Coronary artery (tissue), 2 donors: ENCODE measurements at places on chromosomes 16 and 17.

DNA sequence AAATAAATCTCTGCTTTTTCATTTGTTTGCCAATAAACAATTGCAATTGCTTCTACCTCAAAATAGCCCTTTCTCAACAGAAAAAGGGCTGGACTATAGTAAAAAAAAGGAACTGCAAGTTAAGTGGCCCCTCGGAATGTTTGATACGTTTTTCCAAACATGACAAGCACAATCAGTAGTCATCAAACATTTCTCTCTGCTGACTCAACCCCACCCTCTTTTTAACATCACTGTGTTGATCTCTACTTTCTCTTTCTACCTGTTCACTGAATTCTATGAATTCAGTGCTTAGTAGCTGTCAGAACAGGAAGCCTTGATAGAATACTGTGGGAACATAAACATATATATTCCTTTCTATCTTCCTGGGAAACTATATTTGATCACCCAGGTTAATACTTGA is 116.5 kb upstream of the AXIN2 start:
- DNase-seq: no peak

- DNase-seq: no peak
Measured at GRCh38 chr16:54360681-54361080, 74.1 kb upstream of the IRX3 start.

GRCh38 chr16:85571813-85572619 is 41.1 kb upstream of the GSE1 start:
- DNase-seq: no peak

DNA sequence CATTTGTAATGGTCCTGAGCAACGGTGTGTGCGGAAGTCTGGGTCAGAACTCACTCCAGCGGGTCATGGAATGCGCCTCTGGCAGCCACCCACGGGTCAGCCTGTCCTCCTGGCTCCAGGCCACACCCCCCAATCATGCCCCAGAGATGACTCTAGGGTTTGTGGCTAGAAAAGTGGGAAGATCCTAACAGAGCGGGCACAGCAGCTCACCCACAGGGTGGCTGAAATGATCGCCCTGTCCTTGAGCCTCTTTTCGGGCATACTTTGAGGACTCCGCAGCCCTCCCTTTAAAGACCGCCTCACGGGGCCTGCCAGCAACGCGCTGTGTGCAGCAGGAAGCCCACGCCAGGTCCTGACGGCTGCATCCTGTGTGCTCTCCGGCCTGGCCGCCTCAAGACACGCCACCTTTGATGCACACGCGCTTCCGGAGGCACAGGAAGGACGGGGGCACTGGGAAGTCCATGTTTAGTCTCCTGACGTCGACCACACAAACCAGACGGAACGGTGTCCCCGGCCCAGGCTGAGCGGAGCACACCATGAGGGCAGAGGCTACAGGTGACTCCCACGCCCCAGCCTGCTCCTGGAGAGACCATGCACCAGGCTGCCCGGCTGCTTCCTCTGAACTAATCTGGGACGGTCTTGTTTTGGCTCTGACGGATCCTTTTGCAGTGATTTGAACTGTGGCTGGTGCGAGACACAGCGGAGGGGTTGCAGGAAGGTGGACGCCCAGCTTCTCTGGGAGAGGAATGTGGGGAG is 92.9 kb downstream of the TBC1D16 start:
- DNase-seq: peak; percentile 64

- DNase-seq: peak; percentile 92
Measured at GRCh38 chr17:1787301-1787902, 25.5 kb downstream of the SERPINF1 start.

DNA sequence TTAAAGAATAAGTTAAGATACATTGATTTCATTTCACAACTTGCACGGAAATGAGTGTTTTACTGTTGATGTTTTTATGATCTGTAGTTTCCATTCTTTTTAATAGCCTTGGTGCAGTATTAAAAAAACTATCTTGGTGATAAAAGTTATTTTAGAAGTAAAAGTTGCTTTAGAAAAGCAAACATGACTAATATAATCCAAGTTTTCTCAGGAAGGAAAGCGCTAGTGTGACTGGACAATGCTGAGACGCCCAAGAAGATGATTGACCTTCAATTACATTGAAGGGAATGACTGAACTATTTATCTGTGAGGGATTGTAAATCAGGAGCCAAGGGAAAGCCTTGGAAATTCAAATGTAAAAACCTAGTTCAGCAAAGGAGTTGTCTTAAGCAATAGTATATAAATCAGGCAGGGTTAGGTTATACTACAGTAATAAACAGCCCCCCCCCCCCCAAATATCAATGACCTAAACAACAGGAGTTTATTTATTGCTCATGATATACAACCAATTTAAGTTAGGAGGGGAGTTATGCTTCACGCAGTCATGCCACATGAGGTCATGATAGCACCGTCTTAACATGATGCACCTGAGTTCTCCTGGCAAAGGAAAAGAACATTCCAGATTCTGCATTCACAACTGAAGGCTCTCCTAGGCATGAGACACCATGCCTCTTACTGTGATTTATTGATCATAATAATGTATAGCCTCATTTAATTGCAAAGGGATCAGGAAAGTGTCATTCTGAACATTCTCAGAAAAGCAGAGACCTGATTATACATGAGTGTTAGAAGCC is 443.8 kb downstream of the CDH13 start:
- DNase-seq: no peak

DNA sequence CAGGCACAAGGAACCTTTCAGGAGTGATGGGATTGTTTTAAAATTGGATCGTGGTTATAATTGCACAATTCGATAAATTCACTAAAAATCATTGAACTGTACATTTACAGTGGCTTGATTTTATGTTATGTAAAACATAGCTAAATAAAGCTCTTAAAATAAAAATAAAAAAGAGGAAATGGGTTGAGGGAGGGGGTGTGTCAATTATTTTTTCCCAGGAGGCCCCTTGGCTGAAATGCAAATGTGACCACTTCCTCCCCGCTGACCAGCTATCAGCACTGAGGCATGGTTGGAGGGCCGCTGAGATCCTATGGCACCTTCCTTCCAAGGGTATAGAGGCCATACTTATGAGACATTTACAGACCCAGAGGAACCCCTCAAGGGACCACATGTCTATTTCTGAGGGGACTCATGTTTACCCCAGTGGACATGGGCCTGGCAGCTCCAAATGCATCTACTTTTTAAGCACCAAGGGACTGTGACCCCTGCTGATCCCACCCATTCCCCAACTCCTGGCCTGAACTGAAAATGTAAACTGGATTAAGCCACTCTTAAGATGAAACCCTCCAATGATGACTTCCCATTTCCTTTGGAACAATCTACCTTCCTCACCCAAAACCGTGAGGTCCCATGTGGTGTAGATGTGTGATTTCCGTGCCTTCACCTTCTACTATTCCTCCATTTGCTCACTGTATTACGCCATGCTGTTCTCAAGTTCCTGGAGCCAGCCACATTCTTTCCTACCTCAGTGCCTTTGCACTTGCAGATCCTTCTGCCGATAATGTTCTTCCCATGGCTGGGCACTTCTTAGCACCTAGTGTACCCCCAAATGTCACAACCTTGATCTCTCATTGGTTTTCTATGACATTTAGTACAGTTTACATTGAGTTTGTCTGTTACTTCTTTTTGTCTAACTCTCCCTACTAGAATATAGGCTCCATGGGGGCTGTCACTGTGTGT is 2.8 kb upstream of the IL21R start:
- peak; percentile 16 for DNase-seq

GRCh38 chr17:41777574-41778188 is 8.8 kb downstream of the JUP start:
- no peak for DNase-seq

DNA sequence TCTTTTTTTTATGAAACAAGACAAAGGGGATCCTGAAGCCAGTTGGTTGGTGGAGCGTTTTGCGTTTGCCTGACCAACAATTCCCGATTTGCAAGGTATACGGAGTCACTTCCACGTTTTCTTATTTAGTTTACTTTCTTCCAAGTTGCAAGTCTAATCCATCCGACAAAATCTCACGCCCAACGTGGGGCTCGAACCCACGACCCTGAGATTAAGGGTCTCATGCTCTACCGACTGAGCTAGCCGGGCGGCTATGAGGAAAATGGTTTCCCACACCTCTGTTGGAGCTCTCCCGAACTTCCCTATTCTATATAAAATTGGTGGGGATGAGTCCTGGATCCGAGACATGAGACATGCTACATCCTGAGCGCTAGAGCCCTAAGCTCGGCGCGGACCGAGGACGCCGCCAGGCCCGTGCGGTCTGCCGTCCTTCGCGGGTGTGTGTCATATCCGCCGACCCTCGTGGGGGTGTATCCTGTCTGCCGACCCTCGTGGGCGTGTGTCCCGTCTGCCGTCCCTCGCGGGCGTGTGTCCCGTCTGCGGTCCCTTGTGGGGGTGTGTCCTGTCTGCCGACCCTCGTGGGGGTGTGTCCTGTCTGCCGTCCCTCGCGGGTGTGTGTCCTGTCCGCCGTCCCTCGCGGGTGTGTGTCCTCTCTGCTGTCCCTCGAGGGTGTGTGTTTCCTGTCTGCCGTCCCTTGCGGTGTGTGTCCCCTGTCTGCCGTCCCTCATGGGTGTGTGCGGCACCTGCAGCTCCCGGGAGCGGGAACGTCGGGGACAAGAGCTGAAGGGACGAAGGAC is 22.6 kb downstream of the ZNF213 start:
- no peak for DNase-seq

DNA sequence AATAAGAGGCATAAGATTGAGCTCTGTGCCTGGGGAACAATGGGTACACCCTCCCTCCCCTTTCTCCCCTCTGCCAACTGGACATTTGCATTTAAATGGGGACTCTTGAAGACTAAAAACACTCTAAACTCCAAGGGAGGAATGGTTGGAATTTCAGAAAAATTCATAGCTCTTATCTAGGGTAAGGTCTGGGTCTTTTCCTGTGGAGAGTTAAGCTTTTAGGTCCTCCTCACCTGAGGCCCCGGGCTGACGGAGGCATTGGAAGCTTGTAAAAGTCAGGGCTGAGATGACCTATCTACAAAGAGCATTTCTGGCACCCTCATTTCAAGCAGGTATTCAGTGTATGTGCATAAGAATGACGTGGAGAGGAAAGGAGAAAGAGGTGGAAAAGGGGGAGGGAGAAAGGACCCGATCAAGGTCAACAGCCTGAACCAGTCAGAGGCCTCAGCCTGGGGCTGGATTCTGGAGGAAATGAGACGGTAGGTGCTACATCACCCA is 78.0 kb downstream of the RAP1GAP2 start:
- DNase-seq: no peak
